ENCODE measurements at places on chromosomes 12 and 14.
A peak's percentile ranks its signal among the peaks of the same experiment; 100 is the strongest.

DNA sequence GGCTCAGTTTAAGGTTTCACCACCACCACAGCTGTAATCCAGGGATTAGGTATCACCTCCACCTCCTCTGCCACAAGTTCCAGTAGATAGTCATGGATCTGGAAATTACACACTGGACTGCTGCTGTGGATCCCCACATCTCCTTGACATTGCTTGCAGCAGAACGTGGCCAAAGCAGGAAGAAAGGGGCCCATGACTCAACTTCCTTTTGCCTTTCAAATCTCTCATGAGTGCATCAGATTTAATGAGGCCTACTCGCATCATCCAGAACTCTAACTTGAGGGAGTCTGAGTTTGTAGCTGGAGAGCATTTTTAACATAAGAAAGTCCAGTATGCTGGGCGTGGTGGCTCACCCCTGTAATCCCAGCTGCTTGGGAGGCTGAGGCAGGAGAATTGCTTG is 29.2 kb upstream of the TMED10 start:
- peak; percentile 59 for DNase-seq

DNA sequence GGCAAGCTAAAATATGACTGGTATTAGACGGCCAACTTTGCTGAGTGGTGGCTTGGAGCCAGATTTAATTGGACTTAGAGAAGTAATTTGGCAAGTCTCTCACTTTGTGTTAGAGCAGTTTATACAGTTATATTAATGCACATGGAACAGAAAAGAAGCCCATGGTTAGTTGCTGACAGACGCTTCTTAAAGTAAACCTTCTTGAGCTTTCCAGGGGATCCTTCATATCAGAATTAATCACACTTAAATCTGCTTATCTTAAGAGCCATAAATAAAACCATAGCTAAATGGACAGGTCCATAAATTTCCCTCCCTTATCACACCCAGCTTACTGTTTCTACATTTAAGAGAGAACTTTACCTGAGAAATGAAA is 9.6 kb downstream of the GSG1 start:
- peak; percentile 63 for DNase-seq

DNA sequence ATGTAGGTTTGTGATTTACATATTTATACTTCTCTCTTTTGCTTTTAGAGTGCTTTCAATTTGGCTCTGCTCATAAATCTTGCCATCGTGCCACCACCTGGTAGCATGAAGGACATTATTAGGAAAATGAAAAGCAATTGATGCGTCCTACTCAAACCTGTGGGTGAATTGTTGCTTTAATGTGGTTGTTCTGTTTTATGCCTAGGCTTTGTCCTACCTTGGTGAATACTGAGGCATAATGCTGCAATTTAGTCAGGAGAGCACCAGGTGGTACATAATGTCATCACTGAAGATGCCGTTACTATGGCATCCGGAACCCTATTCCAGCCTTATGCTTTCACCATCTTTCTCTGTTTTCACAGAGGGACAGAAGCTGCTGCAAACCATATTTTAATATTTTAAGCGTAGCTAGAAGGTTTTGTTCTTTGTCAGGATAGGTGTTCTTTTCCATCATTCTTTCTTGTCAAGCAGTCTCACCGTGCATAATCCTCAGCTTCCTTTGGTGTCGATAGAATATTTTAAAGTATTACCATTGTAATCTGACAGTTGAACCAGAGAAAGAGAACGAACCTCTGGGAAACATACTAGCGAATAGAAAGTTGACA is 68.5 kb upstream of the PKP2 start:
- DNase-seq, result no peak

DNA sequence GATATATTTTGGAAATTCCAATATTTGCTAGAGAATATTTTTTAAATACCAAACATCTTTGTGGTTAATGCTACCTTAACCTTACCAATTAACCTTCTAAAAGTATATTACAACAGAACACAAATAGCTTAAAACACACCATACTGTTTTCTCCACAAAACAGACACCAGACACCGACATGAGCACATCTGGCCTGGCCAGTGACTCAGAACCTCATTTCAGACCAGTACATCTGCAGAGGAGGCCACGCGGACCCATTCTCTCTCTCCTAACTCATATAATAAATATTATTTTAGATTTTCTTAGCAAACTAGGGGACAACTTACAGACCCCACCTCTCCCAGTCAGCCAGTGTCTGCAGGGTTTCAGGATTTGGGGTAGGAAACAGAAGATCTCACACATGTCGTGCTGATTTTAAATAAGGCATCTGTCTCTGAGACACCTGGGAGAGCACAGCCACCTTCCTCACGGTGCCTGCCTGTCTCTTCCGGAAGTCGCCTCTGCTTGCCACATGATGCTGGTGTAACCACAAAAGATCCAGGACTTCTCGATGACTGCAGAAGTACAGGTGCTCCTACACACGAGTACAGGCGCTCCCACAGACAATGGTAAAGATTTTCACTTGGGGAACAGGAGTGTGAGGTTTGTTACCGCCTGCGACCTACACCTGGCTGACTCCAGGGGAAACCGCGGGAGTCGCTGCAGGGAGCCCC is 9.7 kb upstream of the ANKLE2 start:
- peak; percentile 33 for DNase-seq

DNA sequence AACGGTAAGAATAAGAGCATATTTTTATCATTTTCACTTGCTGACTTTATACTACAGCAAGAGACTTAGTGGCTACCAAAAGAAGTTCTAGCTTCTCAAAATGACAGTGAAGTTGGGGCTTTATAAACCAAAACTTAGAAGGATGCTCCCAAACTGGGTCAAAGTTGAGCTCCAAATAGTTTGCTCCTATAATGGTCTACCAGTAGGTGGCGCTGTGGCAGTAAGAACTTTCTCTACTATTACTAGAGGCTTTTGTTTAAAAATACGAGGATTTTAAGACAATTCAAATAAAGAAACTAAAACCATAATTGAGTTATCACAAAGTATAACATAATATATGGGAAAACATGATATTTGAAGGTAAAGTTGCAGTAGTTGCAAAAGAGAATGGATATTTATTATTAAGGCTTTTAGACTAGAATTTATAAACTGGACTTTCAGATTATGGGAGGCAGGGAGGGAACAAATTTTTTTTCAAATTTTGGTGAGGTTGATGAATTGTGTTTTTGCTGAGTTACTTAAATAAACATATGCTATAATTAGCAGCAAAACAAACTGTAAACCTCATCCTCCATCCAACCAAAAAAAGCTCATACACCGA is 75.0 kb downstream of the TGFB3 start:
- peak; percentile 54 for DNase-seq

GRCh38 chr12:24414480-24414879 is 465.0 kb upstream of the SOX5 start:
- DNase-seq, result no peak

- no peak for DNase-seq
Observed at GRCh38 chr14:44898551-44898950, 63.2 kb downstream of the KLHL28 start.

DNA sequence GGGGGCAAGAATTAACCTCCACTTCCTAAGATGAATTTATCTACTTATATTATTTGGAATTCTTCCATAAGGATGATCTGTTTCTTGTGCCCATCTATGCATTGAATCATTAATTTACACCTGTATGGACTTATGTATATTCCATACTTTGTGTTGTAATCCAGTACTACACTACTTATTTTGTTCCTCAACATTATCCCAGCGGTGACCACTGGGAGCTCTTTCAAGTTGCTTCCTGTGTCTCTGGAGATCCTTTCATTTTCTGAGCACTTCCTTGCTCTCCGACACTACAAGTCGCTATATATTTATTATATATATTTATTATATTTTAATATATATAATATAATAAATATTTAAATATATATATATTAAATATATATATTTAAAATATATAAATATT is 54.9 kb upstream of the SCN8A start:
- DNase-seq, result peak; percentile 17

DNA sequence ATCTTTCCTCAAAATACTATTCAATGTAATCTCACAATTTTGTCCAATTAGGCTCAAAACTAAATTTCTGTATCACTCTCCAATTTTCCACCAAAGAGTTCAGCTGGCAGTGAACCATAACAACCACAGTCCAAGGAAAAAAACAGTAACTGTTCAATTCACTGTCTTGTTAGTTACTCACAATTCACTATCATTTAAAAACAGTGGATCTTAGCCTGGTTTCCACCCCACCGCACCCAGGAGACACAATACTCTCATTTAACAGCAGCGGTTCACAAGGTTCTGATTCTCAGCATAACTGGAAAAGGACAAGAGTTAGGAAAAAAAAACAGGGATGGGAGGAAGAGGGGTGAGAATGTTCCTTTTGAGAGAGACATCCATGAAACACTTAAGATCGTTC is 40.5 kb downstream of the MED13L start:
- DNase-seq, result no peak

- DNase-seq, result no peak
Observed at GRCh38 chr12:130989391-130989790, 35.7 kb downstream of the ADGRD1 start.

- no peak for DNase-seq
Observed at GRCh38 chr12:60805364-60805763, 1209.5 kb downstream of the SLC16A7 start.

- DNase-seq, result no peak
Observed at GRCh38 chr12:68780731-68781130, 27.2 kb upstream of the MDM2 start.
